ENCODE measurements at places on chromosomes 2 and 18. TPM values are rescaled to one million over a fixed set of nuclear protein-coding genes. Genes with fewer than 3 reads are reported as not detected.

Gene KLHL14
- total RNA-seq = 0.45 TPM

Gene ASB3
- total RNA-seq = 24.1 TPM

Gene GPBAR1
- 4.3 TPM for total RNA-seq

Gene MAL
- total RNA-seq = 13.6 TPM

Gene SPDYA
- total RNA-seq = 0.55 TPM

Gene CCDC178
- total RNA-seq = 0.73 TPM

Gene PROKR1
- not detected for total RNA-seq

Gene SRD5A2
- total RNA-seq = 0.99 TPM

Gene TRABD2A
- total RNA-seq = 6.3 TPM

Gene MSTN
- 0.12 TPM for total RNA-seq

Gene IKZF2
- 11.6 TPM for total RNA-seq

Gene HNMT
- total RNA-seq = 61.9 TPM

Gene CERKL
- 1.3 TPM for total RNA-seq

Gene MEP1B
- total RNA-seq = not detected

Gene GNAL
- 1.8 TPM for total RNA-seq

Gene SPATA3
- total RNA-seq = not detected

Gene NEDD4L
- 159 TPM for total RNA-seq

Gene CELF4
- total RNA-seq = 2.1 TPM

Gene CTDP1
- total RNA-seq = 18.5 TPM

Gene RGPD4
- not detected for total RNA-seq

Gene LOXHD1
- 0.76 TPM for total RNA-seq

Gene C2orf80
- total RNA-seq = not detected

Gene NT5C1B
- not detected for total RNA-seq

Gene PLB1
- 3.6 TPM for total RNA-seq
